Activated CD8-positive, alpha-beta memory T cell treated with anti-CD3 and anti-CD28 coated beads for 4 hours (primary cell): ENCODE measurements at places on chromosomes 1 and 21.

DNA sequence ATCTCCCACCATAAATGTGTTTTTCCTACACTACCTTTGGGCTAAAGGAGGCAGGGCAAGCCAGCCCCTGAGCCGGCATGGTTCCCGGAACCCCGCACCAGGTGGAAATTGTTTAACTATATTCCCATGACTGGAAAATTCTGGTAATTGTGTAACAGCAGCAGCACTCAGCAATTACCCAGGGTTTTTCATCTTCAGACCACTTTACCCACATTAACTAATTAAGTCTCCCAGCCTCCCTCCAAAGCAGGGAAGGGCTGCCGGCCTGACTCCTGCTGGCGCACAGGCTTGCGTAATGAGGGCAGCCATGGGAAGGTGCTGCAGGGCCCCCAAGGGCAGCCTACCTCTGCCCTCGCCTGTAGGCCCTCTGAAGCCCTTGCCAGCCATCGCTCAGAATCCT lies 140.7 kb upstream of the VAMP3 start:
- DNase-seq = no peak

DNA sequence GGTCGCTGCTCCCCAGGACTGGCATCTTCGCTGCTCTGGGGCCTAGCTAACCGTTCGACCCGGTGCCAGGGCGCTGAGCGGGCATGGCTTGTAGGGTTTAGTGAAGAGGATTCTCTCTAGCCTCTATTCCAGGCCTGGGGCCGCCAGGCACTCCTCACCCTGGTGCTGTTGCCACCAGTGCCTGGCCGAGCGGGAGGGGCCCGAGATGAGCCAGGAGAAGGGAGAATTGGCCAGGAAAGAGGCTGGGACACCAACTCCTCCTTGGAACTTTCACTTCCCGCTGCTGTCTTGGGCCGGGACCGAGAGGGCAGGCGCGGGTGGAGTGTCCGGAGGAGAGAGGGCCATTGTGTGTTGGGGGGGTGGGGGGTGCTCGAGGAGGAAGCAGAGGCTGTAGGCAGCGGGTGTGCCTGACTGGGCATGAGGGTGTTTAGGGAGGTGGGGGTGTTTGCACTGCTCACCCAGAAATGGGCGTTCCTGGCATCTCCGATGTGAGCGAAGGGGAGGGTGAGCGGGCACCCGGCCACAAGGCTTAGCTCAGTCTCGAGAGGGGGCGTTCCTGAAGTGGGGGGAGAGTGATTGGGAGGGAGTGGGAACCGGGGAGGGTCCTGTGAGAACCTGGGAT lies 772 bp downstream of the ADAM15 start:
- no peak for DNase-seq

- DNase-seq = no peak
Measured at GRCh38 chr1:247211339-247211738, 39.5 kb upstream of the ZNF124 start.

DNA sequence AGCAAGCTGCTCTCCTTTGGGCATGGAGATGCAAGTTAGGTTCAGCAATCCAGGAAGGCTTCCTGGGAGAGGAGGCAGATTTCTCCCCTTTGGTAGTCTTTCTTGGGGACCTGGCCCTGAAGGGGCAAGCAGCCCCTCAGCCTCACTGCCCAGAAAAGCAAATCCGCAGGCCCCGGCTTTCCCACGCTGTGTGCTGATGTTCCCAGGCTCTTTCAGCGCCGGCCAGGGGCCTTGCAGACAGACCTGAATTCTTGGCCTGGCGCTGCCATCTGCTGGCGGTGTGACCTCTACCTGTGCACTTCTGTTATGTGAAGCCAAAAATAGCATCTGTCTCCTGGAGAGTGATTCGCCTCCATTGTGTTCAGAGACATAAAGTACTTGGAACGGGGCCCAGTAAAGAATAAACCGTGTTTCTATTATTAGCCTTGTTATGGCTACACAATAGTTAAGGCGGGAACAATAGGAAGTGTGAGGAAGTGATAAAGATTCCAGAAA lies 64.8 kb downstream of the ALPL start:
- DNase-seq = no peak

GRCh38 chr1:14071581-14071980 lies 371.6 kb downstream of the PRDM2 start:
- no peak for DNase-seq

GRCh38 chr21:28674763-28675162 lies 317.9 kb downstream of the LTN1 start:
- DNase-seq = no peak

DNA sequence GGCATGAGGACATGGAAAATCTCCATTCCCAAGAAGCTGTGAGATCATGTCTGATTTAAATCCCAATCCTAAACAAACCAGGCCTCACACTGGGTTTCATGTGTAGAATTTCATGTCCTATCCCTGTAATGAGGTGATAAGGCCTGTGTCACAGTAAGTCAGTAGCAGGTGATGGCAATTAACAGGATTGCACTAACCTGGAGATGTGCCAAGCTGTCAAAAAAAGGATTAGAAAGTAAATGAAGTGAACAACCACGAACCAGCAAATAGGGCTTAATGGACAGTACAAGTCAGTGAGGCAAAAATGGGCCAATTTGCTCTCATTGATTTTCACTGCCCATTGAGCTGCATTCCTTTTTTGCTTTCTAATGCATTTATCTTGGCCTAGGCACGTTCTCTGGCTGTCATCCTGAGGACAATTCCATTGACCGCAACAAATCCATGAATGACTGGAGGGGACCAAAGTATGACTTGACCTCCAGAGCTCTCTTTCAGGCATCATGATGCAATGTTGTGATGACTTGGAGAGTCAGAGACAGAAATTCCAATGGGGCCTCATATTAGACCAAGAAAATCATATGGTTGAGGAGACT lies 673.6 kb upstream of the ADGRL2 start:
- DNase-seq = no peak

- DNase-seq = no peak
Measured at GRCh38 chr1:167693425-167694045, 28.2 kb upstream of the MPZL1 start.

- DNase-seq = no peak
Measured at GRCh38 chr21:29084372-29084771, 10.9 kb upstream of the CCT8 start.

- no peak for DNase-seq
Measured at GRCh38 chr1:183234660-183235476, 48.8 kb downstream of the LAMC2 start.

DNA sequence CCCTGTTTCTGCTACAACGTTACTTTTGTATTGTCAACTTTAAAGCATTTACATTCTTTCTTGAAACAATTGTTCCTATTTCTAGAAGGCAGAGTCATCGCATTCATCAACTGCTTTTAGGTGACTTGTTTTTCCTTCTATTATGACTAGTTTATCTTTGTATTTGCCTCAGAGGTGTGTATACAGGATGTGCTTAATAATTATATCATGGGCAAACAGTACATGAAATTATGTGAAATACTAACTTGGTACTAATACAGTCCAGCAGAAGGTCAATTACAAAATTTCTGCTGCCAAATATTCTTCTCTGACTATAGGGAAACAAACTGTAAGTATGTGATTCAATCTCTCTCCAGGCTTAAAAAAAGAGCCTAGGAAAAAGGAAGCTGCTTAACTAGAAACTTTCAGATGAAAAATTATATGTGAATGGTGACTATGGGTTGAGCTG lies 101.6 kb downstream of the C4BPA start:
- DNase-seq = no peak

DNA sequence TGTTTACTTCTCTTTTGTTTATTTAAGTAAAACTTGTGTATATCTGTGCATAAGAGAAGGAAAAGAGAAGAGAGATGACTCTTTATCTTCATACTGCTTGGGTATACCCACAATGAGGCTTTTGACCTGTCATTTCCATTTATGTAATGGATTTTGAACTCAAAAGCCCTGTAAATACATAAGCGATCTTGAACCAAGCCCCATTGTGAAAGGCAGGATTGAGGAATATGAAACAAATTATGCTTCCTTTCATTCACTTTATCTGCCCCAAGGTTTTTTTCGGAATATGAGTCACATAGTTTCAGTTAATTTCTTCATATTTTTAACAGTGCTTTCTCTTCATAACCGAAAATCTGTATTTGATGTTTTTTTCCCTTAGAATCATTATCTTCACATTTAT lies 21.4 kb downstream of the CNST start:
- no peak for DNase-seq

DNA sequence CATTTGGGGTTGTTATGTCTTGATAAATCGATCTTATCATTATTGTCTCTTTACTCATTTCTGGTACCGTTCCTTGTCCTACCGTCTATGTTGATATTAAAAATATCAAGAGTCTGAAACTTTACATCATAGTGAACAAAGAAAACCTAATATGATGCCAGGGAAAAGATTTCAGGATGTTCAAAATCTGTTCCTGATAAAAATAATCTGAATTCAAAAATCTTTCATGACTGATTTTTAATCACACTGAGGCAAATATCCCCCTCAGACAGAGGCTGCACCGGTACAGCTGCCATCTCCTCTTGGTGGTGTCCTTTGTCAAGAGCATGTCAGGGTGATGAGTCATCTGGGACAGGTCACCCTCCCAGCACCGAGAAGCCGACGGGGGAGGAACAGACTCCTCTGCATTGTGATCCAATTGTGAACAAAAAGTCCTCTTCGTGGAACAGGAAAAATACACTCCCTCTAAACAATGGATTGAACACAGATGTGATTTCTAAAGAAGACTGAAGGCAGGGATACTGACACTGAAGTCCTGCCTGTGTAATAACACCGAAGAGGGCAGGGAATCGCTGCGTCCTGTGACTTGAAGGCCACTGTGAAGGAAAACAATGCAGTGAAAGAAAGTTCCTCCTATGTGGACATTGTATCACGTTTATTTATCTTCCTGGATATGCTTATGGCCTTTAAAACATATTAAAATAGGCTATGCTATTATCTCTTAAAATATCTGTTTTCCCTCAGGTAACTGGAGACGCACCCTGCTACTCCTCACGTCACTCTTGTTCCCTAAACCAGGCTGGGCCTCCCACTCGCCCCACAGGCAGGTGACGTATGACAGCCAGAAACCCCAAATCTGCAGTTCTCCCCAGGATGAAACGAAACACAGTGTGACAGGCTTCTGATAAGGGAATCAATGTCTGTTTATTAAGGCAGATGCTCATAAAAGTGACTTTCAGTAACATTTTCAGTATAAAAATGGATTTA lies 4.3 kb upstream of the SPATC1L start:
- DNase-seq = no peak

- no peak for DNase-seq
Measured at GRCh38 chr1:1058921-1059493, 15.1 kb downstream of the RNF223 start.

- DNase-seq = no peak
Measured at GRCh38 chr1:9145021-9145668, 16.2 kb upstream of the GPR157 start.

DNA sequence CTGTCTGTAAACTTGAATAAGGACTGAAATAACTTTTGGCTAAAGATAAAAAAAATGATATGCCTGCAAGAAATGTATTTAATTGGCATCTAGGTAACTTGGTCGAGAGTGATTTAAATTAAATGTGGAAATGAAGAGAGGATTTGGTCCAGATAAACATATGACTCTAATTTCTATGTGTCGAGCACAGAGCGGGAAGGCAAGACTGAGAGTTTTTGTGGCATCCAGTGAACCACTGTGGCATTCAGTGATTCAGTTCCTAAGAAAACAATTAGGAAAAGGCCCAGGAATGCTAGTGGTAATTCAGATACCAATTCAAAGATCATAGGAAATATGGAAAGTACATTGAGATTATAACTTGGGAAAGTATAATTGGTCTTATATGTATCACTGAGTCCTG lies 39.6 kb downstream of the PDE4B start:
- no peak for DNase-seq

GRCh38 chr1:201026836-201027235 lies 3.3 kb upstream of the KIF21B start:
- no peak for DNase-seq

- DNase-seq = no peak
Measured at GRCh38 chr1:247357052-247357780, 25.5 kb upstream of the ZNF496 start.

- no peak for DNase-seq
Measured at GRCh38 chr1:159930634-159931033, 5.3 kb upstream of the TAGLN2 start.

GRCh38 chr1:25821630-25822091 lies 1.9 kb downstream of the MTFR1L start:
- DNase-seq = no peak

GRCh38 chr1:93847811-93848288 lies 31.2 kb downstream of the DNTTIP2 start:
- peak; percentile 67 for DNase-seq

DNA sequence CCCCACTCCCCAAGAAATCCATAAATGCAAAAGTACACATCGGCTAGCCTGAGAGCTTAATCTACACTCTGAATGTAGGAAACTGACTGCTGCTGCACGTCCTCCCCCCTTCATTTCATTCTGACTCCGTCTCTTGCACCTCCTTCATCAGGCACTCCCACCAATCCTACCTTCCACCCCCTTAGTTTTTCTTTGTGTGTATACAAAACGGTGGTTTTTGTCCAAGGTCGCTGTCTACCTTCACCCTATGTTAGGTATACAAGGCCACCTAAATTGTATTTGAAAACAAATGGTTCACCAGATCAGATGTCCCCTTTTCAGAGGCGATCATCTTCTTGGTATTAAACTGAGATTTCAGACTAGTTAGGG lies 1.9 kb downstream of the WDR26 start:
- no peak for DNase-seq

- no peak for DNase-seq
Measured at GRCh38 chr1:102640872-102641271, 467.4 kb downstream of the COL11A1 start.

GRCh38 chr21:42299324-42300044 lies 15.7 kb downstream of the TFF3 start:
- DNase-seq = no peak

GRCh38 chr1:169451218-169451824 lies 24.0 kb upstream of the CCDC181 start:
- DNase-seq = no peak

DNA sequence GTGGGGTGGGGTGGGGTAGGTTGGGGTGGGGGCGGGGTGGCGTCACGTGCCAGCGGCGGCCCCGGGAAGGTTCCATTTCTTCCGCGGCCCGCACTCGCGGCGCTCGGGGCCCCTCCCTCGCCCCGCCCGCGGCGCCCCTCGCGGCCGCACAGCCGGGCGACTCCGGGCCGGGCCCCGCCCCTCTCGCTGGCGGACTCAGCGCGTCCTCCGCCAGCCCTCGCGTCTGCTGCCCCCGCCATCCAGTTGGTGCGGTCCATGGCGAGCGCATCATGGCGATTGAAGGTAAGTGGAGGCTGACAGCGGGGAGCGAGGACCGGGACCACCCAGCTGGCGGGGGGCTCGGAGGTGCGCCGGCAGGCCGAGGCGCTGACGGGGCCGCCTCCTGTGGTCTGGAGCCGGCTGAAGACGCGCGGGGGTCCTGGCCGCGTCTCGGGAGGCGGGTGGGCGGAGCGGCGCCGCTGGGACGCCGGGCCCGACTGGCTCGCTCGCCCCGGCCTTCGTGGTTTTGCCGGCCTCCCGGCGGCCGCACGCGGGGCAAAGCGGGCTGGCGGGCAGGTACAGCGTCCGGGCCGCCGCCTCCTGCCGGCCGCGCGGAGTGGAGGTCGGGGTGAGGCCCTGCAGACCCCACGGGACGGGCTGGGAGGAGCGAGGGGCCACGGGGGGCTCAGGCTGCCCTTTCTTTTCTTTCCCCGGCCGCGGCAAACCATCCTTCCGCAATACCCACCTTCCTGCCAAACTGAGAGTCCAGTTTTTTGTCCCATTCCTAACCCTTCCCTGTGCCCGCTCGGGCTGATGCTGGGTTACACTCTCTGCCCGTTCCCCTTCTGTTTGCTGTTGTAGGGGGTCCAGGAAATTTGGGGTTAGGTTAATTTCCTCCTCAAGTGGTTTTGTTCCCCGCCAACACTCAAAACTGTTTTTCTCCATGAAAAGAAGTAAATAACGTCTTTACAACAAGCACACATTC lies at the start of gene SYT14:
Gene SYT14, plus strand, starts transcription at position 222 of the 964 bp plus-strand sequence. Its CDS starts 48 bp downstream, at position 270.
- no peak for DNase-seq
